ENCODE measurements at places on chromosomes 16 and 17.

- no peak for DNase-seq
These were observed 68.8 kb upstream of the CREBBP start for GRCh38 chr16:3949287-3949686.

- DNase-seq, result no peak
These were observed 10.3 kb downstream of the KIF19 start for GRCh38 chr17:74336307-74336706.

- no peak for DNase-seq
These were observed 1.6 kb downstream of the PSMB10 start for GRCh38 chr16:67935101-67935401.

- DNase-seq, result no peak
These were observed 387.4 kb upstream of the ASIC2 start for GRCh38 chr17:33680472-33680871.

DNA sequence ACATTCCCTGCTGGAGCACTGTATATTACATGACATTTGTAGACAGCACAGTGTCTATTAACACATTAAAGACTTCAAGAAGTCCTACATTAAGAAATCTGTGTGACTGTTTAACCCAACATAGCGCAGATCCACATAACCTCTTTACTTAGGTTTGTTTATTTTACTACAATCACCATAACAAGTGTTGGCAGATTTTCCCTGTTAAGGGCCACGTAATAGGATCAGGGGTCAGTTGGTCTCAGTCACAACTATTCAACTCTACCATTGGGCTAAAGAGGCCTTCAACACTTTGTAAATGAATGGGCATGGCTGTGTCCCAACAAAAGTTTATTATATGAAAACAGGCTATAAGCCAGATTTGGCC, 51.3 kb upstream of the ADORA2B start:
- no peak for DNase-seq

GRCh38 chr16:72530434-72530833, 358.5 kb upstream of the PMFBP1 start:
- DNase-seq, result no peak

GRCh38 chr16:83389751-83390150, 418.0 kb upstream of the HSBP1 start:
- DNase-seq, result no peak

DNA sequence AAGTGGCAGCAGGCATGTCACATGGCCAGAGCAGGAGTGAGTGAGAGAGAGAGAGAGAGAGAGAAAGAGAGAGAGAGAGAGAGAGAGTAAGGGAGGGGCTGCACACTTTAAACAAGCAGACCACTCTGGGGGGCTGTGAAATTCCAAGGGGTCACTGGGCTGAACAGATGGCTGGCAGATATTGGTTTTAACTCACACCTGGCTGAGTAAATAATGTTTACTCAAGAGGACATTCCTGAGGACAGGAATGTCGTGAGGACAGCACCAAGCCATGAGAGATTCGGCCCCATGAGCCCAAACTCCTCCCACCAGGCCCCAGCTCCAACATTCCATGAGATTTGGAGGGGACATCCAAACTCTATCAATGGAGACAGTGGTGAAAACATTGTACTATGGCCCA, 269.7 kb downstream of the CBLN1 start:
- no peak for DNase-seq

Data from stimulated activated CD4-positive, alpha-beta T cell treated with anti-CD3 and anti-CD28 coated beads, Interleukin-1b, Interleukin-23, amount 100 ng/mL, for 1 hour (primary cell).